Activated CD4-positive, alpha-beta T cell treated with anti-CD3 and anti-CD28 coated beads, Interleukin-2, amount 50 U/mL, for 24 hours (primary cell): ENCODE measurements at places on chromosomes 5 and 9.

DNA sequence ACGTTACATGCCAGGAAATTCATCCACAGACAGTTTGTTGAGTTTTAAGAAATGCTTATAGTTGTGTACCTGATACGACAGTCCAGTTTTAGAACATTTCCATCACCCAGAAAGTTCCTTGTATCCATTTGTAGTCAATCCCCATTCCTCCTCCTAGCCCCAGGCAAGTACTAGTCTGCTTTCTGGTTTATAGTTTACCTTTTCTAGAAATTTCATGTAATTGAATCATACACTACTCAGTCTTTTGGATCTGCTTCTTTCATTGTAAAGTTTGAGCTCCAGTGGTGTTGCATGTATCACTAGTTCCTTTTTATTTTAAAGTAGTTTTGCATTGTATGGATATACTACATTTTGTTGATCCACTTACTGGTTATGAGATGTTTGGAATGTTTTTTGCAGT lies 291.2 kb downstream of the AOPEP start:
- DNase-seq = no peak

DNA sequence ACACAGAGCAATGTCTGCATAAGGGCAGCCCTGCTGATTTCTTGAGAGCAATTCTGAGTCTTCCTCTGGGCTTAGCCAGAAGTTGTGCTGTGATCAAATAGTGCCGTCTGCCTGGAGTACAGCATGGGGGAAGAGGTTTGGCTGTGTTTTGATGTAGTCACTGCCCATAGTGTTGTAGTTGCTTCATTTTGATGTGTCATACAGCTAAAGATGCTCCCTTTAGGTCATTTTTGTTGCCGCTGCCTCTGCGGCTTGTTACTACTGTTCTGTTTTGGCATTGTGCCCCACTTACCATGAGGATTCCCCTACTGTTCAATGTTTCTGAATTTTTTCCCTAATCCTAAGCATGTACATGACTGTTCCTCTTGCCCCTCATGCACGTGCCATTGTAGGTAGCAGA lies 23.0 kb downstream of the SLC36A1 start:
- DNase-seq = no peak

GRCh38 chr9:93678199-93679019 lies 102.0 kb downstream of the PHF2 start:
- DNase-seq = no peak

DNA sequence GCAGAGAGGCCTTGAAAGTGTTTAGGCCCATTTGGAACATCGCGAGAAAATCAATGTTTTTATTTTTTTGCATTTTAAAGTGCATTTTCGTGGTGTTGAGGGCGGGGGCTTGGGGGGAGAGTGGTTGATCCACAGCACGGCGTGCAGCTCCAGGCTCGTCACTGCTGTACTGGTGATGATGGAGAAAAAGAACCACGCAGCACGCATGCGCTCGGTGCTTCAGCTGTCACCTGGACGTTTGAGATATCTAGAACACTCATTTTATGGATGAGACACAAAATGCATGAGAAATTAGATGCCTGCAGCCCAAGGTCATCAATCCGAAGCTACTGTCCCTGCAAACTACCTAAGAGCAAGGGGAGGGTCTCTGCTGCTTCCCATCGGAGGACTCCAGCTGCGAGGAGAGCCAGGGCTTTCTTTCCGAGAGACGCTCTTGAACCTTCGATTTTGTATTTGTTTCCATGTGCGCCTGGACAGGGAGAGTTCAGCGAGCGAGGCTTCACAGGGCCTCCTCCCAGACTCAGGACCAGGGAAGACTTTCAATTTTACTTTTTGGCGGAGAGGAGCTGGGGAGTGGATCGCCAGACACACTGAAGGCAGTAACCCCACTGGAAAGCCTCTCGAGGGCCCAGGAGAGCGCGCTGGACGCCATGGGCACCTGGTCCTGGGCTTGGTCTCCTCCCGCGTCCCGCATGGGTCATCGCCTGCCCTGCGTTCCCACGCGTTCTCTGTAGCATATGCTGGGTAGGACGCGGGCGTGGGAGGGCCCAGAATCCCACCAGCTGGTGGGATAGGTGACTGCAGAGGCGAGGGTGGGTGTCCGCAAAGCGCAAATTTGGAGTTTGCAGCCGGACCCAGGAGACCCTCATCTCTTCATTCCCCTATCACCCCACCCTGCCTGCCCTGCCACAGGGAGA lies 2.5 kb downstream of the DMRT2 start:
- DNase-seq = no peak

GRCh38 chr5:68329554-68330255 lies 114.1 kb downstream of the PIK3R1 start:
- DNase-seq = no peak

- peak; percentile 74 for DNase-seq
Observed at GRCh38 chr9:136901516-136902258, 15.4 kb downstream of the TRAF2 start.

DNA sequence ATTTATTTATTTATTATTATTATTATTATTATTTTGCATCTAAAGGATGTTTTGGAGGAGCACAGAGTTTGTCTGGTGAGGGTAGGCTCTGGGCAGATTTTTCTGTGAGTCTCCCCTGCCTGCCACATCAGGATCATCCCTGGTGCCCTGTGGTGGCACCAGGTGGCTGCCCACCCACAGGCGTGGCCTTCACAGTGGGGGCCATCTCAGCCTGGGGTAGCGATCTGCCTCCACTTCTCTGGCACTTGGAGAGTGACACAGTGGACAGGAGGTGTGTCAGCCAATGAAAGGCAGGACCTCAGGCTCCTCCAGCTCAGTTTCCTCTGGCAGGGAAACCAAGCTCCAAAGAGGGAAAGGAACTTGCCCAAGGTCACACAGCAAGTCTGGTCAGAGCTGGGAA lies 30.0 kb downstream of the SLC6A7 start:
- no peak for DNase-seq

DNA sequence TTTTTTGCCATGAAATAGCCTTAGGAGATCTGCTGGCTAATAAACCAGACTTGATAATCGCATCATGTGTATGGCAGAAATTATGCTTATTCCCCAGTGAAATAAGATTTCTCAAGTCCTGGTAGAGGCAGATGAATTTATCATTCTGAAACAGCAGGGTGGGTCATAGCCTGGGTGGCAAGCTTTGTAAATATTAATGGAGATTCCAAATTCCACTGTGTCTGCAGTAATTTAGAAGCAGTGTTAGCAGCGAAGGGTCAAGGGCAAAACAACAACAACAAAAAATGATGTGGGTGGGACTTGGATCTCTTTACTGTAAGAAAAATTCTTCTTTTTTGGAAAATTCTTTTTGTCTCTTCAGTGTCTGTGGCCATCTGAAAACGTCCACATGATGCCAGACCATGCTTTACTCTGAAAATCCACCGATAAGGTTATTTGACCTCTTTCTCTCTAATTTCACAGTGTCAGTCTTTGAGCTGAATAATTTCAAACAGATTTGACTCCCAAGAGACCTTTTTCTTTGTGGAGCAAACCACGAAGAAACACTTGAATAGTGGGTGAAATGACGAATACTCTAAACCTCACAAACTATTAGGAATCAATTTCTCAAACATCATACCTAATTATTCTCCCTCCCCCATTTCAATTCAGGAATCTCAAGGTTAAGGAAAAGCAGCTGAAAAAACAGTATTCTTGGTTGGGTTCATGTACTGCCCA lies 106.0 kb upstream of the RPS23 start:
- DNase-seq = no peak

GRCh38 chr9:106613250-106613737 lies 249.7 kb upstream of the ZNF462 start:
- DNase-seq = no peak

GRCh38 chr5:133247881-133248624 lies 196.2 kb downstream of the HSPA4 start:
- no peak for DNase-seq

- no peak for DNase-seq
Observed at GRCh38 chr5:39459071-39459470, 34.3 kb upstream of the DAB2 start.

DNA sequence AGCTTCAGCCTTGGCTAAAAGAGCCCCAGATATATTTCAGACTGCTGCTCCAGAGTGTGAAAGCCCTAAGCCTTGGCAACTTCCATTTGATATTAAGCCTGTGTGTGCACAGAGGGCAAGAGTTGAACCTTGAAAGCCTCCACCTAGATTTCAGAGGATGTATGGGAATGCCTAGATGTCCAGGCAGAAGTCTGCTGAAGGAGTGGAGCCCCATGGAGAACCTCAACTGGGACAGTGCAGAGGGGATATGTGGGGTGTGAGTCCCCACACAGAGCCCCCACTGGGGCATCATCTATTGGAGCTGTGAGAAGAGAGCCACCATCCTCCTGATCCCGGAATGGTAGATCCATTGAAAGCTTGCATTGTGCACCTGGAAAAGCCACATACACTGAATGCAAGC lies 1784.8 kb upstream of the CDH9 start:
- no peak for DNase-seq

DNA sequence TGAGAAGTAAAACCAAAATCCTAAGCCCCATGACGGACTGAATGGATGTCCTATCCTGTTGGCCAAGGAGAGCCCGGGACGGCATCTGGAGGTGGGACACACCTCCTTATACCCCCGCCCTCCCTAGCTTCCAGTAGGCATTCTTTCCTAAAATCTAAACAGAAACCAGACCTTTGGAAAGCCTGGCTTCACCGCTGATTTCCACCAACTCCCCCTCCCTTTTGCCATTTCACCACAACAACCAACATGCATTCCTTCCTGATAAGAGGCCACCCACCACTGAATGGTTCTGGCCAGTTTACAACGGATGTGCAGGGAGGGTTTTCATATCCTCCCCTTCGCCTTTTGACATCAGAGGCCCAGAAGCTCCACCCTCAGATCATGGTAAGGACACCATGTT lies 9.2 kb upstream of the RARS1 start:
- no peak for DNase-seq

DNA sequence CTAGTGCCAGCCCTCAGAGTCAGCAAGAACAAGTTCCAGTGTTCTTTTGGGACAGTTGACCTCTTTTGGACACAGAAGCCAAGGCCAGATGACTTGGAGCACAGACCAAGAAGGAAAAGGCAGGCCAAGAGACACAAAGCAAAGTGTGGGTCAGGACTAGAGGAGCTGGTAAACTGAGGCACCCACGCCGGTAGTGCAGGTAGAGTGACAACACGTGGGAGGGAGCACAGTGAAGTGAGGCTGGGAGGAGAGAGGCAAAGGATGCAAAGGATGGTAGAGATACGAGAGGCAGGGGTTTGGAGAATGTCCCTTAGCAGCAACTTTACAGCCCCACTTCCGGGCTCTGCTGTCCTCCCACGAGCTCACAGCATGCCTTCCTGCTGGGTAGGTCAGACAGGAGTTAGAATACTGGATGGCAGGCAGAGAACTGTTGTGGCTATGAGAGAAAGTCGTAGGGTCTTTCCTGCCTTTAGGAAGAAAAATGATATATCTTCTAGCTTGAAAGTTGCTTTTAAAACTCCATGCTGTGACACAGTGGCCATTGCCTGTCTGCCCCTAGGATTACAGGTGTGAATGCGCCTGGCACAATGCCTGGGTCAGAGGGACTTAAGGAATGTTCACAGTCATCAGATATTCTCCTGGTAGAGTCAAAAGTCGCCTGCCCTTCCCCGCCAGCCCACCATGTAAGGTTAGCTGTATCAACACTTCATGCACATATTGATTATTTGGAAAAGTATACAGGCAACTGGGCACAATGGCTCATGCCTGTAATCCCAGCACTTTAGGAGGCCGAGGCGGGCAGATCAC lies 97.9 kb downstream of the PDE8B start:
- no peak for DNase-seq

DNA sequence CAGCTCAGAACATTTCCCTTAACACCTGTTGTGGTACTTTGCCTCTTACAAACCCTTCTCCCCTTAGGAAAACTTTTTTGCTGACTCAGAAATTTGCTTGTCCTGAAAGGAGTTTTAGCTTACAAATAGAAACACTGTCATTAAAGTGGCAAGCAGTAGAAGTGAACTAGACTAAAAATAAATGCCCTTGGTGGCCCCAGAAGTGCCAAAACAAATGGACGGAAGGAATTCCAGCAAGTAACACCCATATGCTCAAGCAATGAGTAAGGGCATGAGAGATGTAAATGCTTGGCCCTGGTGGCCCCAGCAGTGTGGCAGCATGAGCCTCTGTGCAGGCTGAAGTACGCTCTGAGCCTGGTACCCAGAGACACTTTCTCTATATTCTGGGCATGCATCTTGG lies 8.6 kb downstream of the VLDLR start:
- no peak for DNase-seq

GRCh38 chr5:38451074-38451725 lies 105.2 kb downstream of the LIFR start:
- DNase-seq = no peak

GRCh38 chr5:82942083-82942881 lies 134.9 kb downstream of the TMEM167A start:
- no peak for DNase-seq

DNA sequence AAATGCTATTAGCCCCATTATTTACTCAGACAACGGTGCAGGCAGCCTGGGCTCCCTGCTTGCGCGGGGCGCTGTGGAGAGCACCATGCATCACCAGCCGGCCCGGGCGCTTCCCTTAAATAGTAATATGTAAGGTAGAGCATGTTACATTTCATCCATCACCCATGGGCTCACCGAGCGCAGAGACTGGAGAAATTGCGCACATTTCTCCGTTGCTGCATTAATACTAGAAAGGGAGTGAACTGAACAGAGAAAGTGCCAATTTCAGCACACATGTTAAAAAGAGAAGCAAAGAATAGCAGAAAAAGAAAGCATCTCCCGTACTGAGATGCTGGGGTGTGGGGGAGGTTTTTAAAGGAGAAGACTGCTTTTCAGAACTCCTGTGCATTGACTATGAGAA lies 400.3 kb downstream of the ZSWIM6 start:
- no peak for DNase-seq

DNA sequence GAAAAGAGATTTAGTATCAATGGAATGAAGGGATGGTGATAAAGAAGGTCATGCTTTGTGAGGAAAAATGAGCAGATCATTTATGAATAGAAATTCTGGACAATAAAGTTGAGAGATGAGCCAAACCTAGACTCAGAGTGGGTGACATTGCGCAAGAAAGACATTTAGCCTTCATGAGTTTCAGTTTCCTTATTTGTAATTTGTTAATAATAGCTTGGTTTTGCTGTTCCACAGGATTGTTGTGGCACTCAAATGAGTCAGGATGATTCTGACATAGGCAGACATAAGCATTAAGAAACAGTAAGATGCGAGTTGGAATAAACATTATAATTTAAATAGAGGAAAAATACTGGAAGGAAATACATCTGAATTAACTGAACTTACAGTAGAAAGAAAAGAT lies 34.8 kb downstream of the ITGA2 start:
- no peak for DNase-seq

DNA sequence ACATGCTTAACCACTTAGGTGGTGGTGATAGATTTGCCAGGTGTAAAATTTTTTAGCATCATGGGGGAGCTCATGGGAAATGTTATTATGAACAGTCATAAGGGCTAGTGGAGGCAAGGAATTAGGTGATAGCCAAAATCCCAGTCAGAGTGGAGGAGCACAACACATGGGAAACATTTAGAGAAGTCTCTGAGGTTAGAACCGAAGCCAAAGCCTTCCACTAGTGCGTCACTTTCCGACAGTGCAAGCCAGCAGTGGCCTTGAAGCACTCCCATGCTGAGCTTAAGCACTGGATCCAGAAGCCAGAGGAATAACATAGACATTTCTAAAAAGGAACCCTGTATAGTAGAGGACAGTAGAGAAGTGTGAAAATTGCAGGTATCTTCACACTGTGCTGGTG lies 101.5 kb upstream of the SNX2 start:
- no peak for DNase-seq
